ENCODE measurements at places on chromosomes 7 and 10.

GRCh38 chr10:52782554-52782953, 10.0 kb upstream of the MBL2 start:
- DNase-seq, result no peak

DNA sequence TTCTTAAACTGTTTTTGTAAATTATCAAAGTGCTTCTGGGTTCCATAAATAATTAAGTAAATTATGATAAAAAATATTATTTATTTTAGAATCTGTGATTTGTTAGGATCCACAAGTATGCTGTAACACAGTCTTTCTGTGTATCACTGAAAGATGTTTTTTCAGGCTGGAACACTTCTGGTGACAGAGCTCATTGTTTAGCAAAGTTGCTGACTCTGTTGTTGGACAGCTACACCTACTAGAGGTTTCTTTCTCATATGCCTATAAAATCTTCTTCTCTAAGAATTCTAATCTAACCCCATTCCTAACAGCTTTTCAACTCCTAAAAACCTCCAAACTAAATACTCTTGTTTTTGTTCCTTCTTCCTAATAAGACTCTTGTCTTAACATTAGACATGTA, 176.8 kb downstream of the THSD7A start:
- DNase-seq, result no peak

DNA sequence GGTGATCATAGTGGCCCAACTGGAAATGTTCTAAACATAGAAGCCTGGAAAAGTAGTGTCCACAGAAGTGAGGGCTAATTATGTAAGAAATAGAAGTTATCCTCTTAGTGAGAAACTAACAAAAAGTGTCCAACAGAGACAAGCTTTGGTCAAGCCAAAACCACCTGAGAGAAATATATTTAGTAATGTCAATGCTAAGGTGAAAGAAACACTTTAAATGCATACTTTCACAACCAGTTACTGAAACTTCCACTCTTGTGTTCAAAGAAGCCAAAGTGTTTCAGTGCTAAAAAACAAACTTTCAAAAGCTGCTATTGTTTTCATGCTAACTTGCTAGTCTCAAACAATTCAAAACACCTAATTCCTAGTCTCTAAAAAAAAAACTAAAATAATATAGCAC, 18.1 kb downstream of the RAB11FIP2 start:
- DNase-seq, result no peak

GRCh38 chr10:19111501-19112267, 63.1 kb downstream of the MALRD1 start:
- DNase-seq, result no peak

GRCh38 chr10:49179699-49180443, 8.3 kb downstream of the TMEM273 start:
- no peak for DNase-seq

DNA sequence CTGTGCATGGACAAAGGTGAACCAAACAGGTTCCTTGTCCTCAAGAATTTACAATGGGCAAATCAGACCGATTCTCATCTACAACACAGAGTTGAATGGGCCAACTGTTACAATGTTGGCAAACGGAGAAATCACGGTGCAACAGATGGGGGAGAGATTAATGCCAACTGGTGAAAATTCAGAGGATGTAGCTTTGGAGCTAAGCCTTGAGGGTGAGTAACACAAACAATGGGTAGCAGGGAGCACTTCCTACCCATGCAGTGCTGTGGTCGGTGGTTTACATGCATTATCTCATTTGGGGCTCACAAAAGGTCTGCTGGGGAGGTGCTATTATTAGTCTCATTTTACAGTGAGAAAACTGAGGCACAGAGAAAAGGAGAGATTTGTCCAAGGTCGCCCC, 902 bp upstream of the NFE2L3 start:
- no peak for DNase-seq

DNA sequence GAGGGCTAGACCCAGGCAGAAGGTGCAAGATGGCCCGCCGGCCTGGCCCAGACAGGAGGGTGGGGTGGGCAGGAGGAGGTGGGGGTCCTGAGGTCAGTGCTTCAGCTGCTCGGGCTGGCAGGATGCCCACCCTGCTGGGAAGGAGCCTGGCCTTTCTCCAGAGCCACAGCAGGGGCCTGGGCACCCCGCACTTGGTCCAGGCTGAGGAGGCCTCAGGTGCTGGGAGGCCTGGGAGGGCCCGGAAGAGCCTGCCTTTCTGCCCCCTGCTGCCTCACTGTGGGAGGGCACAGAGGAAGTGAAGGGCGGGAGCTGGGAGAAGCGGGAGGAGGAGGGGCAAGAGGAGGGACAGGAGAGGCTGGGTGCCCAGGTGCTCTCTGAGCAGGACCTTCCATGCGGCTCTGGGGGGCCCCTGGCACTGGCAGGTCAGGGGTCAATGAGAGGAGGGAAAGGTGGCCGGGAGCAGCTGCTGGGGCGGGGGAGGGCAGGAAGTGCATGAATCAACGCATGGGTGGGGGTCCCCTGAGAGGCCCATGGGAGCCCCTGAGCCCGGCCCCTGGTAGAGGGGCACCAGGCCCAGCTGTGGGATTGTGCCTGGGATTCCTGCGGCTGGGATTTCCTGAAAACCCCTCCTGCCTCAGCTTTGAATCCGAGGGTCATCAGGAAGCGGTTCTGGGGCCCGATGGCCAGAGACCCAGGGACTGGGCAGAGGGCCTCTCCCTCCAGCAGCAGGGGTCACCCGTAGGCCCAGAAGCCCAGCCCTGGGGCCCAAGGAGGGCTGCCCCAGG, 49.9 kb downstream of the PWWP2B start:
- DNase-seq, result peak; percentile 41

DNA sequence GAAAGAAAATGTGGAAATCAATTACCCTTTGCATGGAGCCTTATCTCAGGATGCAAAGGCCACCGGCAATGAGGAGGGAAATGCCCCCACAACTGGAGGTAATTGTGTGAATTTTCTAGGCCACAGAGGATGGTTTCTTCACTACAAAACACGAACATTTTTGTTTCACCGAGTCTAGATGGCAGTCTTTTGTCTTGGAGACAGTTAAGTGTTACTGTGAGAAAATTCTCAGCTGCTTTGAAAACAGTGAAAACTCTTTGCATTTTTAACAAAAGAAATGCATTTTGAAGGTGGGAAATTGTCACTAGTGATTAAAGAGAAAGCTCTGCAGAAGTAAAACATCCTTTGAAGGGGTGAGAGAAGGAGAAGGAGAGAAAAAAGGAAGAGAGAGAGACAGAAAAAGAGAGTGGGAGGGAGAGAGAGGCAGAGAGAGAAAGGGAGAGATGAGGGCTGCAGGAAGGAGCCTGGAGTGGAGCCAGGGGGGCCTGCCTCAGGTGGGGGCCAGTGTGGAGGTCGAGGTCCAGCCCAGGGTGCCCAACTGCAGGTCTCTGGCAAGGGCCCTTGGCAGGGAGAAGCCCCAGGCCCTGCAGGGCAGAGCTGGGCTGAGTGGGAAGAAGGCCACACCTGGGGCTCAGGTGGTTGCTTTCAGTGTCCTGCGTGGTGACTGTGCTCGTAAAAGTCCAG, 261.4 kb downstream of the ADARB2 start:
- no peak for DNase-seq

- no peak for DNase-seq
Observed at GRCh38 chr10:113180401-113181154, 230.5 kb downstream of the TCF7L2 start.

- DNase-seq, result peak; percentile 88
Observed at GRCh38 chr7:5425507-5426225, 2.0 kb upstream of the TNRC18 start.

DNA sequence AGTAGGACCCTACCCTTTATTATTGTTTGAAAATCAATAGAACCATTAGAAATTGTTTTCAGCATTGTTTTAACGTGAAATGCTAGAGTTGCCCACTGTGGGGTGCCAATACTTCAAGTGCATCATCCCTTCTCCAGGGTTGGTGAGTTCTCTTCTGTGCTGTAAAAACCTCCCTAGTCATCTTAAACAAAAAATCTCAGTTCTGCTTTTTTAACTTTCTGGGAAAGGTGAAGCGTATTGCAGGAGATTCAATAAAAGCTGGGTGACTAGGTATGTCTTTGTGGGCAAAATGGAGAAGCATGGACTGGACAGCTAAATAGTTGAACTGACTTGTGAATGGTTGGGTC, 699.1 kb downstream of the SUGCT start:
- DNase-seq, result peak; percentile 30

GRCh38 chr7:141702047-141702567, at the start of gene DENND11:
Gene DENND11 (minus strand): TSS chr7:141702166. CDS start chr7:141702153, 13 bp downstream.
- peak; percentile 39 for DNase-seq

- no peak for DNase-seq
Observed at GRCh38 chr10:81027223-81027622, 489.5 kb downstream of the SH2D4B start.

GRCh38 chr10:23914641-23915040, 294.3 kb upstream of the KIAA1217 start:
- DNase-seq, result no peak

DNA sequence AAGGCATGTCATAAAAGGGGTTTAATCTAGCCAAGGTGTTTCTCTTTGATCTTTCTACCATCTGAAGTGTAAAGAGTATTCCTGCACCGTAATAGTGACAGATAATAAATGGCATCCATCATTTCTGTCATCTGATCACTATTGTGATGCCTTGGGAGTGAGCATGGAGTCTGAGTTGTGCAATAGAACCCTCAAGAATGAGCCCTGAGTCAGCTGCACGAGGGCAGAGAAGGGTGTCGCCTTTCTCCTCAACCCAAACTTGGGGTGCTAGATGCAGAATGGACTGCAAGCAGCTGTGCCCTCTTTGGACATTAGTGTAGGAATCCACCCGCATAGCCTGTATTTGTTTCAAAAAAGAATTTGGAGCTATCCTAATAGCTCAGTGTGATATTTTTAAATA, 115.2 kb downstream of the ZNF37A start:
- DNase-seq, result no peak

GRCh38 chr10:21989453-21990154, 13.9 kb downstream of the DNAJC1 start:
- DNase-seq, result peak; percentile 76

DNA sequence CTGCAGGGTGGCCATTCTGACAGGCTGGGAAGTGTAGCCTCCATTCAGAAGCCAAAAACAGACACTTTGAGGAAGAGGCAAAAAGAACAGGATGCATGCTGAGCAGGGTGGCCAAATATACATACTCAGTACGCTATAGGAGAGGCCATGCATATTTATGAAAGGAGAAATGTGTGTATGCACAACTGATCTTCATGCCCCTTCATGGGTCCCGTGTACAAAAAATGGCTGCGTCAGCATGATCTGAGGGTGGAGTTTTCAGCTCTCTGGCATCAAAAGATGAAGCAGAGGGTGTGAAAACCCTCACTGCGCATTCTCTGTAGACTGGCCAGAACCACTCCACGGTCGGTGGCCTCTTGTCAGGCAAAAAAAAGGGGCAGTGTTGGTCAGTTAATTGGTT, 35.5 kb upstream of the OIT3 start:
- DNase-seq, result no peak

DNA sequence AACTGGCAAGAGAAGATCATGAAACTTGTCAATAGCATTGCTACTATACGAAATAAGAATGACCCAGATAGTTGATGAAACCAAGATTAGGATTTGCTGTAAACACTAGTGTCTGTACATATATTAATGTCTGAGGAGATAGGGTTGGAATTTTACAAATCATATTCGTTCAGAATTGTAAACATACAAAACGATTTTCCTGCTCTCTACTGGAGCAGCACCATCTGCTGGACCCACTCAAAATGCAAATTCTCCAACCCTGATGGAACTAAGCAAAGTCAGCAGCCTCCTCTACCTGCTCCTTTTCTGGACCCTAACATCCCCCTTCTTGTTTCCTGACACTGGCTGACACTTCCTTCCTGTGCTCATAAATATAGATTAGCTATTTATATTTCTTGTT, 29.4 kb upstream of the SGMS1 start:
- peak; percentile 35 for DNase-seq

DNA sequence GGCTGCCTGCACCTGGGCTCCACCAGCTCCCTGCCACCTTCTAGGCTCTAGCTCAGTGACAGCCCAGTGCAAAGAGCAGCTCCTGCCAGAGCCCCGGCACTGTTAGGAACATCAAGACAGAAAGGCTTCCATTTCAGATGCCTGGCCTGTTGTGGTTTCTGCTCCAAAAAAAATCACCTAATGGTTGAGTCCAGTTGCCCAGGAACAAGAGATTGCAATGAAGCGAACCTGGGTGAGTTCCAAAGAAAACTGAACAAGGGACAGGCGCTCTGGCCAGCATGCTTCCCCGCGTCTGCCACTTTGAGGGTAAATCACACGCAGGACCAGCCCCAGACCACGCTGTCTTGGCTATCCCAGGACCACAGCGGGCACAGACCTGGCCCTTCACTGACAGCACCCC, 47.0 kb upstream of the RASGEF1A start:
- DNase-seq, result no peak

GRCh38 chr10:23439961-23440889, 1.4 kb downstream of the OTUD1 start:
- peak; percentile 38 for DNase-seq

GRCh38 chr10:85524001-85524666, 842.5 kb downstream of the GRID1 start:
- DNase-seq, result no peak

GRCh38 chr10:131363416-131363815, 51.9 kb upstream of the TCERG1L start:
- DNase-seq, result no peak

DNA sequence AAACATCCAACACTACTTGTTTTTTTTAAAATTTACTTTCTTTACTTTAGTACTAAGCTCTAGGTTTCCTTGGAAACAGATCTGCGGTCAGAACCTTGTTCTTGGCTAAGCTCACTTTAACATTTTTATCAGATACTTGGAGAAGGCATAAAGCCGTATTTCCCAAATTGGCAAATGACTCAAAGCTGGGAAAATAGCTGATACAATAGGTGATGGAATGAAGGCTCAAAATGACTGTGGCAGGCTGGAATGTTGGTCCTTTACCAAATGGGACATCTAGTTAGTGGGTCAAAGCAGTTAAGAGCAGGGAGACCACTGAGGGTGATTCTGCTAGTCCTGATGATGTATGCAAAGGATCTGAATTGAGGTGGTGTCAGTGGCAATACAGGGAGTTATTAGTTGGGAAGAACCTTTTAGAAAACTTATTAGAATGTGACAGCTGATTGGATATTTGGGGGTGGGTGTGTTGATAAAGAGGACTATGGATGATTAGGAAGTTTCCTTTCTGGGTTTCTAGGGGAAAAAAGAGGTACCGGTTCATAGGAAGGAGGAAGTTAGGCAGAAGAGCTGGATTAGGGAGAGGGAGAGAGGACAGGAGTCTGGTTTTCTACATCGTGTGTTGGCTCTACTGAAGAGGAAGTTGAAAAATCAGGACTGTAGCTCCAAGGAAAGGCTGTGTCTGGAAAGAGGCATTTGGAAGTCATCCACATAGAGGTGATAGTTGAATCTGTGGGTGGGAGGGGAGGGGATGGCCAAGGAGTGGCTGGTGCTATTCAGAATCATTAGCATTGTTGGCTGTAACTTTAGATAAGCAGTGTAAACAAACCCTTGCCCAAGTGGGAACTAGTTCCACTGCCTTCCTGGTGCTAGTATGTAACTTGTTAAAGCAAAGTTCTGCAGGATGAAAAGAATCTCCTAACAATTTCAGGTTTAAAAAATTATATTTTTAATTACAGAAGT, 13.1 kb downstream of the PLCE1 start:
- peak; percentile 90 for DNase-seq

DNA sequence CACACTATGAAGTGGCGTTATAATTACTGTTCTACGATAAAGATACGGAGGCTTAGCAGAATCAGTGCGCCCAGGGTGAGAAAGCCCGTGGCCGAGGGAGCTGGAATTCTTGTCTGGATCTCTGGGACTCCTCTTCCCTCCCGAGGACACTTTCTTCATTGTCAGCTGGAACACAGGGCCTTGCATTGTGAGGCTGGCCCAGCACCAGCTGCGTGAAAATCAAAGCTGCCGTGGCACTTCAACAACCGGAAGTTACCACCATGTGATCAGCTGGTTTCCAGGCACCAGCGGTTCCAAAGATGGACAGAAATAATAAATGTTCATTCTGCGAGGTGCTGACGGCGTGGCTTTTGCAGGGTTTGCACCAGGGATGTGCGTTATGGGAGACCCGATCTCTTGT, 234.0 kb upstream of the PITRM1 start:
- no peak for DNase-seq

All from AG10803 (cell line).